Thoracic aorta (tissue), 2 donors: ENCODE measurements at places on chromosomes 6 and 20.

- DNase-seq = no peak
Observed at GRCh38 chr6:14736554-14736953, 509.3 kb upstream of the JARID2 start.

DNA sequence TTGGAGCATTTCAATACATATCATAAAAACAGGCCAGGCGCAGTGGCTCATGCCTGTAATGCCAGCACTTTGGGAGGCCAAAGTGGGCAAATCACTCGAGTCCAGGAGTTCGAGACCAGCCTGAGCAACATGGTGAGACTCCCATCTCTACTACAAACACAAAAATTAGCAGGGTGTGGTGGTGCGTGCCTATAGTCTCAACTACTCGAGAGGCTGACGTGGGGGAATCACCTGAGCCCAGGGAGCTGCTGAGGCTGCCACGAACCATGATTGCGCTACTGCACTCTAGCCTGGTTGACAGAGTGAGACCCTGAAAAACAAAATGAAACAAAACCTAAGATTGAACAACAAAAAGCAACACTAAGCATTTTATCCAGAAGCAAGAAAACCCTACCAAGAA is 47.2 kb downstream of the BACH2 start:
- no peak for DNase-seq

DNA sequence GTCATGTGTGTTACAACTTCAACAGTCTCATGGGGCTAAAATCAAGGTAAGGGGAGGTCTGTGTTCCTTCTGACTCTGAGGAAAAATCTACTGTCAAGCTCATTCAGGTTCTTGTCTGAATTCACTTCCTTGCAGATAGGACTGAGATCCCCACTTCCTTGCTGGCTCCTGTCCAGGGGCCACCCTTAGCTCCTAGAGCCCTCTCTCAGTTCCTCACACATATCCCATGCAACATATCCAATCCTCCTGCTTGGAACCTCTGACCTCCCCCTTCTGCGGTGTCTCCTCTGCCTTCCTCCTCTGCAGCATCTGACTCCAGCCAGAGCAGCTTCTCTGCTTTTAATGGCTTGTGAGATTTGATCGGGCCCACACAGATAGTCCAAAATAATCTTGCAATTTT is 27.1 kb upstream of the MICB start:
- DNase-seq = no peak

DNA sequence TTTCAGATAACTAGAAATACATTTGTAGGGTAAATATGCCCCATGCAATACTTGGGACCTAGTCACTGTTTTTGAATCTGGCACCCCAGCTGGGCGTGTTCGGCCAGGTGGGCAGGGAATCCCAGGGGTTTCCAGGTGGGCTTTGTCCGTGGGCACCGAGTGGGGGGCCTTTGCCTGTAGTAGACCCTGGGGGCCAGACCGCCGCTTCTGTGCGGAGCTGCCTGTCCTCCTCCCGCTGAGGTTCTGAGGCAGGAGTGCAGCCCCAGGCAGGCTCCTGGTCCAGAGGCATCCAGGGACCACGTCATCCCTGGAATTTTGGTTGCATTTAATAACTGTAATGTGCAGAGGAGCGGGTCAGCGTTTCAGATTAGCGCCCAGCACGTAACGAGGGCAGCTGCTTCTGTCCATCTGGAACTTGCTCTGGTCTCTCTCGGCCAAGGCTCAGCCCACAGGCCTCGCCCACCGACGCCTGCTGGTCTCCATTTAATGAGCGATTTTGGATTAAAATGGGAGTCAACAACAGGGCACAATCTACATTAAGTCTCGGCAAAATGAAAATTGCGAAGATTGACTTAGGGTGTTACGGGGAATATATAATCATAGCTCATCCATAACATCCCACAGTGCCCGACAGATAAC is 12.8 kb downstream of the BHLHE23 start:
- no peak for DNase-seq

- no peak for DNase-seq
Observed at GRCh38 chr20:31919410-31920155, 32.3 kb downstream of the PDRG1 start.

GRCh38 chr20:25549172-25549773 is 36.1 kb downstream of the NINL start:
- DNase-seq = no peak

GRCh38 chr6:139425780-139426179 is 51.3 kb upstream of the CITED2 start:
- no peak for DNase-seq

DNA sequence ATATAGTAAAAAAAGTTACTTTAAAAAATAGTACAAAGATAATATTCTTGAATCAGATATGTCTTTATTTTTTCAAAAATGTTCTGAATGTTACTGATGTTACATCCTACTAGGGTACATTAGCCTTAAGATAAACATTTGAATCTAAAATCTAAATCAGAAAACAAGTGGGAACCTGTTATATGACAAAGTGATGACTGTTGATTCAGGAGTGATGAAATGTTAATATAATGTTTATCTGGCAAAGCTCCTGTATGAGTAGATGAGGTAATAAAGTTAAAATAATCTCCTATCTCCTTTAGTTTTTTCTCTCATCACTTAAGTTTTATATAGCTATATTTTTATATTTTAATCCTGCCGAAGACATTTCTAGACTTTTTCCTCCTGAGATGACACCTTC is 4.2 kb downstream of the DOP1A start:
- no peak for DNase-seq

DNA sequence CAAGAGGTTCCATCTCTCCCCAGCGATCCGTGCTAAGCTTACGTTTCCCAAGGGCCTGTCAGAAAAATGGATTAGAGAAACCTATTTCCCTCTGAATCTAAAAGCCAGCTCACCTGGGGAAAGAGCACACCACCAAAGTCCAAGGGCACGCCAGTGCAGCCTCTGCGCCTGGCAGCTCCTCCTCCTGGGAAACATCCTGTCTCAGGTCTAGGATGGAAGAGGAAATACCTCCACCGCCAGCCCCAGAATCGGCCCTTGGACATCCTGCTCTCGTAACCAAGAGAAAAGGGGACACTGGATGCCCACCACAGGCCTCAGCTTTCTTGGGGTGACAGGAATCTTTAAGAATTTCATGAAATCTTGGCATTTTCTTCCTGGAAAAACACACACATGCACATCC is 18.7 kb downstream of the RAMACL start:
- no peak for DNase-seq

GRCh38 chr6:121733234-121733633 is 297.8 kb downstream of the GJA1 start:
- no peak for DNase-seq

GRCh38 chr6:82066991-82067411 is 180.5 kb downstream of the IBTK start:
- DNase-seq = no peak

DNA sequence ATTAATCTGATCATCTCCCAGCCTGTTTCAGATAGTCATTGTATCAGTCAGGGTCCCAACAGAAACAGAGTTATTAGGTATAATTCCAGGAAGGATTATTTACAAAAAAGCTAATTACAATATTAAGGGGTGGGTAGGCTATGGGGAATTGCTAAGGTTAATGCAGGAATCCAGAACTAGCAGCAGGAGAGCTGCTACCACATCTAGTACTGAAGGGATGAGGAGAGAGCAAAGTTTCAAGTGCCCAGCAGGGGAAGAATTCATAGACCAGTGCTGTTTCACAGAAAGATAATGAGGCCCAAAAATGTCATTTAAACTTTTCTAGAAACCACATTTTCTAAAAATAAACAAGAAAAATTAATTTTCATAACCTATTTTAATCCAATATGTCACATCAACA is 284.2 kb downstream of the HACE1 start:
- DNase-seq = no peak

- DNase-seq = no peak
Observed at GRCh38 chr6:159100395-159101182, 55.8 kb upstream of the TAGAP start.

DNA sequence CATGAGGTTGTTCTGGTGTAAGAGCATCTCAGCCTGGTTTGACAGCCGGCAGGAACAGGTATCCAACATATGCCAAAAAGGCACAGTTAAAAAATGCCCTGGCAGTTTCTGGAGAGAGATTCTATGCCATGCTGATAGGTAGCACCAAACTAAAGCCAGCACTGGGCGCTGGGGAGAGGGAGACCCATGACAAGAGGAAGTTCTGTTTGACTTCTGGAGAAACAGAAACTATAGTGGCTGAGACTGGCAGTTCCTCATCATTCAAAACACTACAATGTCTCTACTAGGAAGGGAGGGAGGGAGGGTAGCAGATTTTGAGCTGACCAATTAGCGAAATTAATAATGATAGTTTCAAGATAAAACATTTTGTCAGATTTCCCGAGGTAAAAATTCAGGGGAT is 174.1 kb downstream of the ADAT2 start:
- no peak for DNase-seq

GRCh38 chr6:108207013-108207412 is 41.2 kb downstream of the NR2E1 start:
- DNase-seq = no peak

GRCh38 chr6:40077736-40078135 is 143.5 kb upstream of the MOCS1 start:
- DNase-seq = no peak

DNA sequence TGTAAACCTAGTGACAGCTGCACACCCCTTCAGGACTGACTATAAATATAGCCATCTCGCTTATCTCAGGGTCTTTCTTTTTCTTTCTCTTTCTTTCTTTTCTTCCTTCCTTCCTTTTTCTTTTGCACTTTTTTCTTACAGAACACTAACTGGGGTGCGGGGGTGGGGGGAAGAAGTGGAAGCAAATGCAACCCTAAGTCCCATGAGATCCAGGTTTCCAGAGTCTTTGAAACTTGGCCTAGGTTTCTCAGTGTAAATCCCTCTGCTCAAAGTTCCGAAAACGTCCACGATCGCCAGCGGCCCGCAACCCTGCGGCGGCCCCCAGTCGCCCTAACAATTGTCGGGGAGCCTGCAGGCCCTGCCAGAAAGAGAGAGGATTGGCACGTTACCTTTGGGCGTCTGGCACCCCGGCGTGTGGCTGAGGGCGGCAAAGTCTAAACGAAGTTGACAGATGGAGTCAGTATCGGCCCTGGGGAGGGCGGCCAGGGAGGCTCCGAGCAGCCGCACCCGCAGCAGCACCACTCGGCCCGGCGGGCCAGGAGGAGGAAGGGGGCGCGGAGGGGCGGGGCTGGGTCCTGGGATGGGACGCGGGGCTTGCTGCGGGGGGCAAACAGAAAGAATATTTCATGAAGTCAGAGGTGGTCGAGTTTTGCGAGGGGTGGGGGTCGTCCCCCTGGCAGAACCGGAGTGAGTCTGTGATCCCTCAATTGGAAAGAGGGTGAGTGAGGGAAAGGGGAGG is 577 bp upstream of the FOXF2 start:
- no peak for DNase-seq

- DNase-seq = no peak
Observed at GRCh38 chr6:39553860-39554802, 171.1 kb downstream of the KIF6 start.

- no peak for DNase-seq
Observed at GRCh38 chr6:136647363-136647852, 97.2 kb upstream of the MAP7 start.

DNA sequence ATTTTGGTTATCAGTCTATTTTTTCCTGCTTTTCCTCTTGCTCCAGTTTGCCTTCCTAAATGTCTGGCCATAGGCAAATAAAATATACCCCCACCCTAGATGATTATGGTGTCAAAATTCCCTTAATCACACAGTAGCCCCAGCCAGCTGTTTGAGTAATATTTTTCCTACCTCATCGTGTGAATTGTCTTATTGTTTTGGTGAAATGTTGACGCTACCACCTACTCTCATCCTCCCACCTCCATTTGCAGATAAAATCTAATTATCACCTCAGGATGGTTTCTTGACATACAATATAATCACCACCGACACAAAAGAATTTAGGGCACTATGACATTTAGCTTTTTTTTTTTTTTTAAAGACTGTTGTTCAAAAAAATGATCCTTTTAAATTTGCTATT is 44.1 kb upstream of the FUCA2 start:
- no peak for DNase-seq

DNA sequence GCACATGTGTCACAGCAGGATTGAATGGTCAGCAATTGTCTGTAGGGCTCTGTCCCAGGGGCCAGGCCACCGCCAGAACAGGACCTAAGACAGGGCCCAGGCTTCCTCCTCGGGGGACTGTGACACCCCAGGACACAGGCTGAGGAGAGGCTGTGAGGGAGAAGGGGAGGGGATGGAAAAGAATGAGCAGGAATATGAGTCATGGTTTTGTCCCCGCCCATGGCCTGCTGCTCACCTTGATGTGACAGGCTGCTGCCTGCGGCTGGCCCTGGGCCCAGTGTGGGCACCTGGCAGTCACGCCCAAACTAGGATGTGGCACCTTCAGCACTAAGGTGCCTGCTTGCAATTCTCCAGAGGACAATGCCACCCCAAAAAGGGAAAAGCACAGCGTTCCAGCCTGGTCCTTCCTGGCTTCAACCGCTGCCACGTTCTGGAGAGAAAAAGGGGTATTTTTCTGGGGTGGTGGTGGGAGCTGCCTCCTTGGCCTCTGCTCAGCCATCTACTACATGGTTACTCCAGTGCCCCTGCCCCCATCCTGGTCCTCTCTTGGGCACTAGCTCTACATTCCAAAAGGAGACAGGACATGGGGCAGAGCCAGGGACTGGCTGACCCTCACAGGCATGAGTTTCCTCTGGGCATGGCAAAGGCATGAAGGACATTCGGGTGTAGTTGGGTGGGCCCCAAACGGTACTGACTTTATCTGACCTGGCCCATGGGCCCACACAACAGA is 93.4 kb downstream of the SLC22A23 start:
- no peak for DNase-seq

- DNase-seq = no peak
Observed at GRCh38 chr20:46530640-46531039, 17.3 kb upstream of the ZNF334 start.

DNA sequence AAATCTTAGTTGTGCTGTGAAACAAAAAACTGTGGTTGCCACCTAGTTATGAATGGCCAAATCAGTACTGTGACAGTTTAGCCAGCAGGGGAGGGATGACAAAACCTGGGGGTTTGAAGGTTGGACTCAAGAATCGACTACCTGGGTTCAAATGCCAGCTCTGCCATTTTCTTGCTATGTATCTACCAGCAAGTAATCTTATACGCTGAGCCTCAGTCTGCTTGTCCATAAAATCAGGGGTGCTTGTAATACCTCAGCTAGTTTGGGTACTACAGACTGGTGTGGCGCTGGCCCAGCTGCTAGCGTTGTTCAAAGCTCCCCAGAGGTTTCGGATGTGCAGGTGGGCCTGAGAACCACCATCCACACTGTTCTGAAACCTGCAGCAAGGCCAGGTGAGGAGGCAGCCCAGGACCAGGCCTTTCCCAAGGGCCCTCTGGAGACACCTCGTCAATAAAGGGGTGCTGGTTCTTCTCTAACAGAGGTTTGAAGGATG is 40.4 kb downstream of the TRAM2 start:
- DNase-seq = no peak

GRCh38 chr6:54990001-54990400 is 143.4 kb downstream of the FAM83B start:
- no peak for DNase-seq

DNA sequence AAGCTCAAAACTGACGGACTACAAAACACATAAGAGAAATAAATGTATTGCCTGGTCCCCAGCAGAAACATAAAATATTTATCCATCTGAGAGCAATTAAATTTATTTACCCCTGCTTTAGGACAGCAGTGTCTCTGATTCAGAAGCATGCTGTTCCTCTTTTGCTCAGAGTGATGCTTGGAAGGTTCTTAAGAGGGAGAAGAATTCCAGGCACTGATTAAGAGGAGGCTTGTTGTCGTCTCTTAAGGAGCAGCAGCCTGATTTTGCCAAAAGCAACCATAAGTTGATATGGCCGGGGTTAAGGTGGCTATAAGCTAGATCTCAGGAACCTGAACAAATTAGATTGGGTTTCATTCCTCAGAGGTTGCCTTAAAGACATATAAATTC is 25.8 kb downstream of the CAP2 start:
- DNase-seq = no peak

GRCh38 chr6:166078294-166078693 is 89.4 kb downstream of the TBXT start:
- DNase-seq = no peak
